ENCODE measurements at places on chromosomes 4 and X.

DNA sequence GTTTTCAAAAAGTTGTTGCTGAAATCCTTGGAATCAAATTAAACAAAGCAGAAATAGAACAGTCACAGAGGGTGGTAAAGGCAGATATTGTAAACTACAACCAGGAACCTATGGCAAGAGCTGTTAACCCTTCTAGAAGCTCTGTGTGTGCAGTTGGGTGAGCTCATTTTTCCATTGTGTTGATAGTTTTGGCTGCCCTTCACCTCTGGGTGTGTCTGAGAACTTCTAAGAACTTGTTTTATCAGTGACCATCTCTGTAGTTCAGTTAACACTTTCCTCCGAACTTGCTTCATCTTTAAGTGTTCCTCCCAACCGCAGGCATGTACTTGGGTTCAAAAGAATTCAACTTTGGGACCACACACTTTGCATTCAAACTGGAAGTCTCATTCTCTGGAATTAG, 32.7 kb downstream of the RBMX start:
- DNase-seq: no peak

GRCh38 chrX:10756441-10756840, 136.1 kb upstream of the MID1 start:
- no peak for DNase-seq

GRCh38 chr4:40621592-40622512, 7.8 kb downstream of the RBM47 start:
- peak; percentile 69 for DNase-seq

GRCh38 chr4:87216469-87216868, 3.9 kb downstream of the KLHL8 start:
- DNase-seq: no peak

DNA sequence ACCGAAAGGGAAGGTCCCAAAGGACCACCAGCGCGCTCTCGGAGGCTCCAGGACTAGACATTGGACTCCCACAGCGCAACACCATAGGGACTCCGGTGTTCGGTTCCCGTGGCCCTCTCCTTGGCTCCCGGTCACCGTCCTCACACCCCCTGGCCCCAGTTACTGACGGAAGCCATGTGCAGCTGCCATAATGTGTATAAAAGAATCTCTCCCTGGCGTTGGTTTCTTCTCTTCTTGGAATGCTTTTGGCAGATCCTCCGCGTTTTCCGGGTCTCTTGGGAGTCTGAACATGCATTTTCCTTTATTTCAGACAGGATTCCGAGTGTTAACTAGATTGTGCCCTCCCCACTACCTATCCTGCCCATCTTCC, 69.8 kb downstream of the FBXO8 start:
- no peak for DNase-seq

GRCh38 chrX:153969125-153969903, 2.3 kb downstream of the HCFC1 start:
- DNase-seq: no peak

DNA sequence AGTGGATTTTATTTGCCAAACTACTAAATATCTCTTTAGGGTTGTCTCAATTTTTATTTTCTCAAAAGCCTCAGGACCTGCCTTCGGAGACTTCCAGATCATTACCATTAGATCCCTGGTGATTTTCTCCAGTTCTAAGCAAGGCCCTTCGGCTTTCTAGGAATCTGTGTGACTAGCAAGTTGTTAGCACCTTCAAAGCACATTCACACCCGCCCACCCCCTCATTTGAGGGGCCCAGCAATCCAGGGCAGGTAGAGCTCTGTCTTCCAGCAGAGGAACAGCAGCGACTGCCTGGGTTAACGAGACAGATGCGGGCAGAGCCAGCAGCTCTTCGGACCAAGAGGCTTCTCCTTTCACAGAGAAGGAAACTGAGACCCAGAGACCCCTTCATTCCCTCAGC, 2.0 kb downstream of the WDR1 start:
- no peak for DNase-seq

GRCh38 chrX:20623448-20623847, 356.7 kb upstream of the RPS6KA3 start:
- no peak for DNase-seq

GRCh38 chrX:53435997-53436396, 1.8 kb upstream of the HSD17B10 start:
- DNase-seq: no peak

DNA sequence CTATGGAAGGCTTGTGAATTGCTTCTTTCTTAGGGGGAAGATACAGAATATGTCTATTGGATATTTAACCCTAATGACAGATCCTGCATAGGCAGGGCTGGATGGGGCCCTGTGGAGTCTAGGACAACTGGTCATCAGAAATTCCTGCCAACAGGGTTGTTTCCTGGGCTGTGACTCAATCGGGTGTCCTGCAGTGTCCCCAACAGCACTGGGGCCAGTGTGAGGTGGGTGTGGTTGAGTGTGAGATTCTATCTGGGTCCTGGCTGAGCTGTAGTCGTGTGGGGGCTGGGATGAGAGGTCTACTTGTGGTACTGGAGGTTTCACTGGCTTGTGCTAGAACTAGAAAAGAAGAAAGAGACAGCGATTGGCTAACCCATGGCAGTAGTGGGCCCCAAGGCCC, 87.3 kb upstream of the WDR1 start:
- DNase-seq: no peak

DNA sequence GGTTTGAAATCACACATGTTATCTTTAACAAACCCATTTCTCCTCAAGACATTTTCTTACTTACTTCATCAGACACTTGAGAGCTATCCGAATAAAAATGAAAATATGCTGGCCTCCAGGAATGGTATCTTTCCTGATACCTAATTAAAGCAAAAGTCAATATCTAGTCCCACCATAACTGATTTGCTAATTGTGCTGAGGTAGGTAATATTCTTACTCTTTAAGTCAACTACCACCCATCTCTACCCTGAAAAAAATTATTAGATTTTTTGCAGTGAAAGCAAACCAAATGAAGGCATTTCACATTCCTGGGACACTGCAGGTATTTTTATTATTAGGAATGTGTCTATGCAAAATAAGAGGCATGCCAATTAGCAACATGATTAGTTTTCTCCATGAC, 175.8 kb downstream of the QDPR start:
- DNase-seq: no peak

DNA sequence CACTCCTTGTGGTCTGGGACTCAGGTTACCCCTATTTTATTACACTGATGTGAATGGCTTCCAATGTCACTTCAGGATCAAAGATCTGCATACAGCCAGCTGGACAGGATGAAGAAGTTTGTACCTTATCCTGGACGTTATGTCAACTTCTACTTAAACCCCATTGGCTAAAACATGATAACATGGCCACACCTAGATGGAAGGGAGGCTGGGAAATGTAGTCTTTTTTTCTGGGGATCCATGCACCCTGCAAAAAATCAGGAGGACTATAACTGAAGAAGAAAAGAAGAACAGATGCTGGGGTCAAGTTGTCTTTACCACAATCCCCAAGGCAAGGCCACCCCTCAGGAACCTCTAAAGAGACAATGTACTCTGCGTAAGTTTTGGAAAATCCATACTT, 459.2 kb downstream of the BCOR start:
- no peak for DNase-seq

DNA sequence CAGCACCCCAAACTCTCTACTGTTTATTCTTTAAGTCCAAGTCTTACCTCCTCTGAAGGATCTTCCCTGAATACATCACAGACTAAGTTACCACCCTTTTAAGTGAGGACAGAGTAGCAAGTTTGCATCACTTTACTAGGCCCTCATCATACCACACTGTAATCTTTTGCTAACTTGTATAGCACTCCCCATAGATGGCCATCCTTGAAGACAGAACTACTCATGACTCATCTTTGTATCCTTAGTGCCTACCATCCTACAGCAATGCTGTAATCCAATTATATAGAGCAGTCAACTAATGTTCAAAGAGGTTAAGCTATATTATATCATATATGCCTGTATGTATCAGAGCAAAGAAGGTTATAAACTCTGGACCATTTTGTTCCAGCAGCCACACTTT, 101.4 kb downstream of the ADAMTS3 start:
- no peak for DNase-seq
